ENCODE measurements at places on chromosomes 1 and 21.

DNA sequence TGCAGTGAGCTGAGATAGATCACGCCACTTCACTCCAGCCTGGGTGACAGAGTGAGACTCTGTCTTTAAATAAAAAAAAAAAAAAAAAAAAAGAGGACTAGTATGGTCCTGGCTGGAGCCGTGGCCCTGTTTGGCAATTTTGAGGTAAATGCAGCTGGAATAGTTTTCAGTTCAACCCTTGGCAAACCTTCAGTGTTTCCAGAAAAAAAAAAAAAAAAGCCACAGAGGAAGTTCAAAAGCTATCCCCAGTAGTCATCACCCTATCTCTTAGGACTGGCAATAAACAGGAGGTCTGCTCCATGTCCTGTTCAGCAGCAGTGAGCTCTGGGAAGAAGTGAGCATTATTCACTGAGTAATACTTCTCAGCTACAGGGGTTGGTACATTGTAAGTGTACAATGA is 56.8 kb upstream of the ERRFI1 start:
- no peak for DNase-seq

DNA sequence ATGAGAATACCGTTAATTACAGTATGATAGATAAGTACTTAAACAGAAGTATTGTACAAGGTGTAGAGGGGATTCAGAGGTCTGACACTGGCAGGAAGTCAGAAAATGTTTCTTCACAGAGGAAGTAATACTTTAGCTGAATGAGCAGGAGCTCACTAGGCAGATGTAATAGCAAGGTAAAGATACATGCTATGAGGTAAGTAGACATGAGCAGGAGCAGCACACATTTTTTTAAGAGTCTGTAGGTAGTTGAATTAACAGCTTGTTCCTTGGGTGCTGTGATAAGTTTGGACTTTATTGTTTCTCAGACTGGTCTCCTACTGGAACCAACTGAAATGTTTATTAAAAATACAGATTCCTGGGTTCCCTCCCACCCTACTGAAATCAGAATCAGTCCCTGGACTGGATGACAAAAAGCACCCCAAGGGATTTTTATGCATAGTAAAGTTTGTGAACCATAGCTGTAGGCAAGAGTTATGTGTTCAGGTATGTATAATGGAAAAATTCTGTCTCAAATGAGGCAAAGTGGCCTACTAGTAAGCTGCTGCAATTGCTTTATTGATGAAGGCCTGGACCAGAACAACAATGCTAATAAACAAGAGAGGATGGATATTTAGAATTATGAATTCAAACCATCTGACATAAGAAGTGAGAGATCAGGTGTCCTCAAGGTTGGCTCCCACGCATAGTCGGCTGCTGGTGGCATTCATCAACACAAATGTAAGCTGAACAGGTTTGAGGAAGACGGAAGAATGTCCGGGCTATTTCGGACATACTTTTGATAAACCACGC is 902 bp downstream of the AP4B1 start:
- DNase-seq, result no peak

GRCh38 chr1:41766546-41766945 is 152.2 kb downstream of the HIVEP3 start:
- DNase-seq, result no peak

- no peak for DNase-seq
These were observed 26.6 kb upstream of the COL18A1 start for GRCh38 chr21:45378258-45378966.

- DNase-seq, result no peak
These were observed 14.2 kb downstream of the COL18A1 start for GRCh38 chr21:45419162-45419561.

- no peak for DNase-seq
These were observed 65.6 kb upstream of the USP24 start for GRCh38 chr1:55280731-55281130.

GRCh38 chr1:211305044-211305443 is 21.6 kb upstream of the TRAF5 start:
- DNase-seq, result no peak

DNA sequence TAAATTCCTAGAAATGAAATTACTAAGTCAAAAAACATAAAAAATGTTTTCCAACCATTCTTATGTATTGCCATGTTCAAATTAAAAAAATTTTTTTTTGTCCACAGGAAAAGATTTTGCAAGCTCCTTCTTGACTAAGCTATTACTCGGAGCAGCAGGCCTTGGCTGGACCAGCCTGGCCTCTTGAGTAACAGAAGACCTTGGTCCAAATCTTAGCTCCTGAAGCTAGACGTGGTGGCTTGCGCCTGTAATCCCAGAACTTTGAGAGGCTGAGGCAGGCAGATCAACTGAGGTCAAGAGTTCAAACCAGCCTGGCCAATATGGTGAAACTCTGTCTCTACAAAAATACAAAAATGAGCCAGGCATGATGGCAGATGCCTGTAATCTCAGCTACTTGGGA is 77.6 kb downstream of the CLSTN1 start:
- DNase-seq, result no peak

DNA sequence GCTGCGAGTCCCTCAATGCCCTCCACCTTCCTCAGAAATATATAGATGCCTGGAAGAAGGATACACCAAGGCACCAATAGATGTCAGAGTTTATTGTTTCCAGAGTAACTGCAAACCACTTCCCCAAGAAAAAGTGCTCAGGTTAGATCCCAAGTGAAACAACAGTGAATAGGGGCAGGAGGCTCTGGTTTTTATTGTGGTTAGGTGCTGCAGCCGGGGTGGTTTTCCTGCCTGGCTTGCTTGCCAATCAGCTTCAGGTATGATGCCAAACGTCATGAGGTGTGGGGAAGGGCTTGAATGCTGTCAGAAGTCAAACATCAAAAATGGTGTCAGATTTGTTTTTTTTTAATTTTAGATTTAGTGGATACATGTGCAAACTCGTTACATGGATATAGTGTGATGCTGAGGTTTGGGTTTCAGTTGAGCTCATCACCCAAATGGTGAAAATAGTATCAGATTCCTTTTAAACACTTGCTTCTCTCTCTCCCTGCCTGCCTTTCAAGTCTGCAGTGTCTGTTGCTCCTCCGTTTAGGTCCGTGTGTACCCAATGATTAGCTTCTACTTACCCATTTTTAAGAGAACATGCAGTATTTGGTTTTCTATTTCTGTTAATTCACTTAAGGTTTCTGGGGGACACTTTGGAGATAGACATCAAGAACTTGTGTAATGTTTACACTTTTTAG is 1317.0 kb downstream of the MRPL39 start:
- no peak for DNase-seq

DNA sequence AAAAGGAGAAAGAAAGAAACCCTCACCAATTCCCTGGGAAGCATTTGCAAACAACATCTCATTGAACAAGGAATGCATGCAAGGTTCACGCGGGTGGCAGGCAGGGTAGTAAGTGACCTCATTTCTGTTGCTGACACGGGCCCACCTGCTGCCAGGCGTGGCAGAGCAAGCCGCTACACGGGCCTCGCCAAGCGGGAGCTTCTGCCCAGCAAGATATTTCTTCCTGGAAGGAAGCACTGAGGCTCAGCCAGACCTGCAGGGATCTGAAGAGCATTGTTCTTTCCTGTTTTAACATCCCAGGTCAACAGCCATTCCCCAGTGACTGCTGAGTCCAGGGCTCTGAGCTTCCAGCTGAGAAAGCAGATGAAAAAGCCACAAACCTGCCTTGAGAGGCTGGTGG is 91.9 kb upstream of the IGSF21 start:
- DNase-seq, result no peak
